ENCODE measurements at places on chromosomes 1 and 21. TPM values are rescaled to one million over a fixed set of nuclear protein-coding genes. Genes with fewer than 3 reads are reported as not detected.

The LRRC71 gene
- not detected for total RNA-seq

GRCh38 chr1:161133220-161133740 is 813 bp upstream of the DEDD start:
- DNase-seq = no peak

DNA sequence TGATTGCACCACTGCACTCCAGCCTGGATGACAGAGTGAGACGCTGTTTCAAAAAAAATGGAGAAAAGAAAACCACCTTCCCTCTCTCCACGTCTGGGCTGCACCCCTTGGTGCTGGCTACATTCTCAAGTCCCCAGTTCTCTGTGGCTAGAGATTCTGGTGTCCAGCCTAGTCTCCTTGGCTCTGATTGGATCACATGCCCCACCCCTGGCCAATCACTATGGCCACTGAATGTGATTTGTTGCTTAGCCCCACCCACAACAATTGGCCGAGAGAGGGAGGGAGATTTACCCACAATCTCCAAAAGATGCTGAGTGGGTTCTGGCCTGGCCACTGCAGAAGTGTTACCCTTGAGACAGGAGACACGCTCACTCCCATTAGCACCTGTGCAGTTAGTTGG is 39.4 kb downstream of the FHAD1 start:
- no peak for DNase-seq

The SH2D1B gene
- under 0.01 TPM for total RNA-seq

GRCh38 chr1:53694718-53695091 is 44.3 kb downstream of the GLIS1 start:
- no peak for DNase-seq

The GUK1 gene
- 217 TPM for total RNA-seq

DNA sequence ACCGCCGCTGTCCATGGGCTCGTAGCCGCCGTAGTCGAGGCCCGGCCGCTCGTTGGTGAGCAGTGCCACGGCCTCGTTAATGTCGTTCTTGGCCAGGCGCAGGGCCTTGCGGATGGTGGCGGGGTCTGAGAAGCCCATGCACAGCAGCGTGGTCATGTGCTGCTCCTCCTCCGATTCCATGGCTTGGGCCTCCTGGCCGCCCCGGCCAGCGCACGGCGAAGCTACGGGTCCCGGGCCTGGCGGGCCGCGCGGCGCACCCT is 300 bp downstream of the USP24 start:
- DNase-seq = no peak

The SPATA1 gene
- 0.41 TPM for total RNA-seq

- DNase-seq = no peak
Observed at GRCh38 chr1:169318536-169319244, 48.9 kb downstream of the NME7 start.

The PTGER3 gene
- total RNA-seq = 11.7 TPM

Data from fibroblast of the aortic adventitia (primary cell).